H7 (cell line): ENCODE measurements at places on chromosomes 16 and 17.
A peak's percentile ranks its signal among the peaks of the same experiment; 100 is the strongest.

DNA sequence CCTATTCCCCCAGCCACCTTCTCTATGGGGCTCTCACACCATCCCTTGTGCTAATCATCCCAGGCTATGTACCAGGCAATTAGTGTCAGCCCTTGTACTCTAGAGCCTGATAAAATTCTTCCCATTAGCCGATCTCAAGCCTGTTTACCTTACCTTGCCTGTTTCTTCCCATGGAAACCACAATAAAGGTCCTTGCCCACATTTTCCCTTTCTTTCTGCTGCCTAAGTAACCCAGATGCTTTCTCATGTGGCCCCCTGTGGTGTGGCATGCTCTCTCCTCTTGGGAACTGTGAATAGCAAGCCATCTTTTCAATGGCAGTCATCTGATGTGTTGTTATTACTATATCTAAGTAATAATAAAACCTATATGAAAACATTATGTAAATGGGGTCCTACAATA lies 265.8 kb upstream of the ELAC2 start:
- no peak for DNase-seq

GRCh38 chr16:66381585-66382170 lies 15.2 kb downstream of the CDH5 start:
- DNase-seq = no peak

GRCh38 chr17:4610656-4611055 lies 26.3 kb downstream of the SMTNL2 start:
- peak; percentile 32 for DNase-seq

GRCh38 chr16:66948134-66948836 lies 12.8 kb upstream of the CES3 start:
- peak; percentile 56 for DNase-seq

DNA sequence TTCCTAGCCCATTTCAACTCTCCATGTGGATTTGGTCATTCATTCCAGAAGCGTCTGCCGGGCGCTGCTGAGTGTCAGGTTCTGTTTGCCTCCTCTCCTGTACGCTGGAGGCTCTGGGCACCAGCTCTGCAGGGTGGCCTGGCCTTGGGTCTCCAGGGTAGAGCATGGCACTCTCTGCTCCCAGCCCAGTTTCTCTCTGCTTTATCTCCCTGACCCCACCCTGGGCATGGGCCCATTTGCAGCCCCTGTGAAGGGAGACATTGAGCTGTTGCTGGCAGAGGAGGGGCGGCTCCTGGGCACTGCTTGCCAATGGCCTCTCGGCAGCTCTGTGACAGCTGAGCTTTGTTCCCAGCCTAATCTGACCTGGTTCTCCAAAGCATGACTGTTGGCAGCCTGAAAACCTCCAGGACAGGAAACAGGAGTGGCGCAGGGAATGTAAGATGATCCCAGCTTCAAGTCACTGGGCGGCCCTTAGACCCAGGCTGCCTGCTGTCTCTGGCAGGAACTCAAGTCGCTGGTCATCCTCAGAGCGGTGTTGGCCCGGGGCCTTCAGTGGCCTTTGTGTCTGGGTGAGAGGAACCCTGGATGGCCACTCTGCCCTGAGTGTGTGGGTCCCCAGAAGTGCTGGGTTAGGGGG lies 146.8 kb downstream of the SEC14L1 start:
- DNase-seq = peak; percentile 75

GRCh38 chr17:40287159-40287493 lies 553 bp upstream of the CDC6 start:
- DNase-seq = no peak

GRCh38 chr16:4091240-4092012 lies 24.8 kb downstream of the ADCY9 start:
- DNase-seq = no peak

GRCh38 chr17:82242698-82242976 lies 13.8 kb downstream of the SLC16A3 start:
- no peak for DNase-seq

DNA sequence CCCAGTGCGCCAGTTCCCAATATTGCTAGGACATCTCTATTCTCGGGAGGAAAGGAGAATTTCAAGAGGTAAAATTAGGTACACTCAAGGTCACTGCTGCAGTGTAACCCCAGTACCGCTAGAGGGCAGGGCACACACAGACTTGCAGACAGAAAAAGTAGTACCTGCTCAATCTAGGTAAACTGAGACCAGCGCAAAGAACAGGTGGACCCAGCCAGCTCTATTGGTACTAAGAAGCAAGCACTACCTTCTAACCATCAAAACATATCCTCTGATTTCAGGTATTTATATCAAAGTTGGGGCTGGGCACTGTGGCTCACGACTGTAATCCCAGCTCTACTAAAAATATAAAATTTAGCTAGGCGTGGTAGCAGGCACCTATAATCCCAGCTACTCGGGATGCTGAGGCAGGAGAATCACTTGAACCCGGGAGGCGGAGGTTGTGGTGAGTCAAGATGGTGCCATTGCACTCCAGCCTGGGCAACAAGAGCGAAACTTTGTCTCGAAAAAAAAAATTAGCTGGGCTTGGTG lies 3.6 kb upstream of the WDR81 start:
- DNase-seq = peak; percentile 81

DNA sequence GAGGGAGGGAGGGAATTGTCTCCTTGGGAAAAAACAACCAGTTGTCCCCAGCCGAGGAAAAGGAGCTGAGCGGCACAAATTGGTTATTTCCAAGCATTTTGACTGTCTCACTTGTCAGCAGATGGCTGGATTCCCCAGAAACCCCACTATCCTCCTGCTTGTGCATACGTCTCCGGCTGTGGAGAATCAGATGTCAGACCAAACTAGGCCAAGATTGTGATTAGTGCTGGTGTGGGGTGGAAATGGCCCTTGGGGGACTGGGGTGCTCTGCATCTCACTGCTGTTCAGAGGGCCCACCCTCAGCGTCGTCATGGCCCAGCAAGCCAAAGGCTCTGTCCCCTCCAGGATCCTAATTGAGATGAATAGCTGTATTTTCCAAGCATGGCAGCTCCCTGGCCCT lies 131.7 kb upstream of the HSBP1 start:
- DNase-seq = no peak

GRCh38 chr17:16911141-16911937 lies 60.6 kb downstream of the TNFRSF13B start:
- no peak for DNase-seq

GRCh38 chr17:33115366-33115765 lies 123.7 kb downstream of the SPACA3 start:
- no peak for DNase-seq

DNA sequence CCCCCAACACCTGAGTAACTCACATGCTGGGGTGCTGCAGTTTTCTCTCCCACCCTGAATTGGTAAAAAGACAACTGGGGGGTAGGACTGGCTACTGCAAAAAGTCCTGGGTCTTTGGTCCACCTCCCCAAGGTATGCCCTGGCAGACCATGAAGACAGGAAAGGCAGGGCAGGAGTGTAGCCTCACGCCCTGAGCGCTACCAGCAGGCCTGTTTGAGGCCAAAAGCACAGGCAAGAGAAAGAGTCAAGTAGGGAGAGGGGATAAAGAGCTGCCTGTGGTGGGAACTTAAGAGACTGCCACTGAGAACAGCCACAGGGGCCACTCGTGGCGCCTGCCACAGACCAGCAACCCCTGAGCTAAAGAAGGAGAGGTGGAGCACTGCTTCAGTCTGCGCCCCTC lies 13.8 kb downstream of the PSMB3 start:
- DNase-seq = no peak
